ENCODE measurements at places on chromosomes 7 and 10. TPM values are rescaled to one million over a fixed set of nuclear protein-coding genes. Genes with fewer than 3 reads are reported as not detected.
A peak's percentile ranks its signal among the peaks of the same experiment; 100 is the strongest.

RADIL gene
- 15.3 TPM for polyA plus RNA-seq

DNA sequence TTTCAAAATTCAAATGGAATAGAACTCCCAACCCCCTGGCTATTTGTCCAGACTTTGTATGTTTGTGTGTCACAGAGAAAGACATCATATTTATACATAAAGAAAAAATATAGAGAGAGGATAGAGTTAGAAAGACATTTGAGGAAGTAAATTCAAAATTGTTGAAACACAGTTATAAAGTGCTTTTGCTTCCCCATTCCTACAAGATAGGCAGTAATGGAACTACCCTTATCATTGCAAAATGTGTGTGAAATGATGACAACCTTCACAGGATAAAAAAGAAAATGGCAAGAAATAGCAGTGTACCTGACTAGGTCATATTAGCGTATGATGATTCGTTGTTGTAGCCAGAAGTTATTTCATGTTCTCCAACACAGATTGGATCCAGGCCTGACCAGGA, 63.1 kb downstream of the FZD1 start:
- no peak for DNase-seq

RBM28 gene
- polyA plus RNA-seq: 12.6 TPM

- no peak for DNase-seq
Measured at GRCh38 chr7:100679927-100680575, 6.5 kb downstream of the GNB2 start.

GRCh38 chr10:101889256-101890210, 45.9 kb upstream of the KCNIP2 start:
- DNase-seq: peak; percentile 70

INA gene
- 265 TPM for polyA plus RNA-seq

DNA sequence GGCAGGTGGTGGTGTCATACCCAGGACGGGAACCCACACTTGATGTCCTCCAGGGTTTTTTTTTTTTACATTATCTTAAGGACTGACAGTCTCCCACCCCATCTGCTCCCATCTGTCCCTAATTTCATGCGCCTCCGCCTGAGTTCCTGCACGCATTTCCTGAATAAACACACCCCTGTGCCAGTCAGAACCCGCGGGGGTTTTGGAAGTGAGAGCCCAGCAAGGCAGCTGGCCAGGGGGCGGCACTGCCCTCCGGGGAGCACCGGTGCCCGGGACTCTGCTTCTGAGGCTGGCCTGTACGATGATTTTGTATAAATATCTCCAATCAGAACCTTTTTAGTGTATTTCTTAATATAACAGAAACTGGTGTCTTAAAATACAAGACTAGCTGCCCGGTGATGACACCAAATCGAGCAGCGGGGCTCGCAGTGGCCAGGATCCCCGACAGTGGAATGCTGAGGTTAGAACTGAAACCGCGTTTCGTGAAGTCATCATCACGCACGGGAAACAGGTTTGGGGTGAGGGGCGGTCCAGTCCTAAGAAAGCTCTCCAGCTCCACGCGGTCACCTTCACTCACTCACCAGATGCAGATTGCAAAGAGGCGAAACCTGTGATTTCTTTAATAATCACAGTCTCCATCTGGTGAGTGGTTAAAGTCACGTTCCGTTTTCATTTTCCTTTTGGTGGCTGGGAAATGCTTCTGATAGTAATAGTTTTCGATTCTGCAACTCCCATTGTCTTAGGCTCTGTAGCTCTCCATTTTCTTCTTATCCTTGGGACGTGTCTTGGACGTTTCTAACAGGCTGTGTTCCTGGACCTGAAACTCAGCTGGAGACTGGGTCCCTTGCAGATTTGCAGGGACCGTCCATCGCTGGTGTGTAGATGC, 19.7 kb downstream of the BNIP3 start:
- DNase-seq: peak; percentile 53

DNA sequence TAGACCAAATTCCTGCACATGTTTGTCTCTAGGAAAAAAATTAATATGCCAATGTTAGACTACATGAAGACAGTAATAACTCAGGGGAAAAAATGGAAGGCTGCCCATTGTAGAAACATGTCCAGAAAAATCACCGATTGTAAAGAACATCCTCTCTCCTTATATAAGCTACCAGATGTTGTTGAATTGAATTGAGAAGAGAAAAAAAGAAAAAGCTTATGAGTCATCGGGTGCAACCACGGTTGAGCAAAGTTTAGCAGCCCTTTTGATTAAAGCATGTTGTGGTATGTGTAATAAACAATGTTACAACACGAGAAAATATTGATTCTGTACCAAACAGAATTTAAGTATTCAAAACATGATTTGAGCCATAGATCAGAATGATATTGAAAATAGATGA, 102.3 kb upstream of the ARHGAP21 start:
- DNase-seq: no peak

DNA sequence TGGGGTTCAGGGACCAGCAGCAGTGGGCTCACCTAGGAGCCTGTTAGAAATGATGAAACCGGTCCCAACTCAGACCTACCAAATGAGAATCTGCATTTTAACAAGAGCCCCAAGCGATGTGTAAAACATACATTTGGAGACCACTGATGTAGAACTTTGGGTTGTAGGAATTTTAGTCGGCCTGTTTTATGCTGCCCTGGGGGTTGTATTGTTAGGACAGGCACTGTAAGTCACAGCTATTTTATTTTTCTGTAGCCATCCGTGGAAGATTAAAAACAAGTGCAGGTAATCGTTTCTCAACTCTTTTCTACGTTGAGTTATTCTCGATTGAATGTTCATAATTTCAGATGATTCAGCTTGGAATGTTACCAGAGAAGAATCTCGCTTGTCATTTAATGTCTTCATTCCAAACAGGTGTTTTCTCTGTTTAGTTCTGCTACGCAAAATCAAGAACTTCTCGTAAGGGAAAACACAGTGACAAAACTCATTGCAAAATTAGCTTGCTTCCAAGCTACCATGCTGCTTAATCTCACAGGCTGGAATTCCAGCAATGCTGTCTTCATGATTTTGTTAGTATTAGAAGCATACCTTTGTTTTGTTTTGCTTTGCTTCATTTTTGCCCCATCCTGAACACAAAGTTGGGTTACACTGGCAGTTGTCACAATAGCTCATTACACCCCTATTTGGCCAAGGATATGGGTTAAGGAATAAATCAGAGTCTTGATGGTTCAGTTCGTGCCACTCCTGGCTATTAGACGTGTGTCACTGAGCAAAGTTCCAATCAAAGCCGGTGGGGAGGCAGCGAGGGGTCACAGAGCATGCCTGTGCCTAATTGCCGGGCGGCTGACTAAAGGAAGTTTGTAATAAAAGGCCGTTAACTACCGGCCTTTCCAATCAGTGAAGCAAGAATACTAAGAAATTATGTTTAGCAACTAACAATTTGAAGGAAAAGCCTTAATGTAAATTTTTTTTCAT, 676.9 kb downstream of the GATA3 start:
- DNase-seq: no peak

DNA sequence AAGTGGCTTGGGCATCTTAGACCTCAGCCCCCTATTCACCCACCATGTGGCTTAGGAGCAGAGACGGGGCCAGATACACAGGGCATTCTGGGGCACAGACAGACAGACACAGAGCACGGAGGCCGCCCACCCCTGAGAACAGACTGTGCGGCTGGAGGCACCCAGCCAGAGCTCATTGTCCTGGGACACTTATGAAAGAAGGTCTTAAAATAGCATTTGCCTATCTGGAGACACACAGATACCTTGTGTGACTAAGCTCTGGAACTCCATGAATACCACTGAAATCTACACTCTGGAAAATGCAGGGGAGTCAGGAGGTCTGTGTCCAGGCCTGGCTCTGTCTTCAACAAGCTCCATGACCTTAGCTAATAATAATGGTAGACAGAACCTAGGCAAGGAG, 41.4 kb upstream of the ADO start:
- DNase-seq: no peak

- no peak for DNase-seq
Measured at GRCh38 chr7:74266191-74266963, 12.2 kb upstream of the RFC2 start.

RNF32 gene
- 0.92 TPM for polyA plus RNA-seq

GRCh38 chr7:157498657-157499056, 161.9 kb downstream of the DNAJB6 start:
- no peak for DNase-seq

GDF2 gene
- not detected for polyA plus RNA-seq

GRCh38 chr7:37448011-37448635, 541 bp downstream of the ELMO1 start:
- DNase-seq: no peak

- no peak for DNase-seq
Measured at GRCh38 chr10:48332166-48332870, 25.8 kb downstream of the MAPK8 start.

DNA sequence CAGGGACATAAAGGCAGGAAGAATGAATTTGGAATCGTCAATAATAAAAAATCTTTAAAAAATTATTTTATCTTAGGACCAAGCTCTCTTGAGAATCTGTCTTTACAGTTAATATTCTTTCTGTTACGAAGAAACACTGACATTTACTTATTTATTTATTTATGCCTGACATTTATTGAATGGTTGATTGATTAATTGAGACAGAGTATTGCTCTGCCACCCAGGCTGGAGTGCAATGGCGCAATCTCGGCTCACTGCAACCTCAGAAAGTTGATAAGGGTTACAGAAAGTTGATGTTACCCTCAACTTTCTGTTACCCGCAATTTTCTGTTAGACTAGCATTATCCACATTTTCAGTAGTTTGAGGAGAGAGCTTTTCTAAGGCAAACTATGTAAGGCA, 70.1 kb downstream of the CHCHD3 start:
- DNase-seq: no peak

SPDYE11 gene
- polyA plus RNA-seq: not detected

GRCh38 chr7:94441138-94441537, 46.4 kb downstream of the COL1A2 start:
- DNase-seq: no peak

CCDC201 gene
- polyA plus RNA-seq: not detected

- DNase-seq: peak; percentile 71
Measured at GRCh38 chr10:22086730-22087401, 83.3 kb upstream of the DNAJC1 start.

DNA sequence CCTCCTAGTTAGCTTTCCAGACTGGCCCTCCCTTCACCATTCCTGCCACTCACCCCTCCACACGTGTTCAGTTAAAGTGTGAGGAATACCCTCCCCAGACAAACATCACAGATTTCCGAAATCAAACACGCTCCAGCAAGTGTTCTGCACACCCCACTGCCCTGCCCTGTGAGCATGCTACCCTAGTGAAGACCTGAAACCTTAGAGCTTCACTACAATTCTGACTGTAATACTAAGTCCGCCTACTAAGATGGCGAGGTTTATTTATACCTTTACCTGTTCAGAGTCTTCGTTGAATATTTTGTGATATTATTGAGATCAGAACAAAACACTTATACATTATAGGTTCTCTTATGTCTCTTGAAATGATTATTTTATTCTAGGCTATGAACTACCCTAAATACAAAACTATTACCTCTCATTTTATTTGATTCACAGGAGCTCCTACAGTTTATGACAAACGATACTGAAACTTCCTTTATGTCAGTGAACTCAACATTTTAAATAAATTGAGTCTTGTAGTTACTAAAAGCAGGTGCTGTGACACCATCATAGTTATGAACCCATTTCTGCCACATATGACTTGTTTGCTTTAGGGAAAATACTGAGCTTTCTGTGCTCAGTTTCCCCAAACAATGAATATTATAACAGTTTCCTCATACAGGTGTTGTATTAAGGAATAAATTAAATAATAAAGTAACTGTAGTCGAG, 8.6 kb downstream of the SCIN start:
- DNase-seq: no peak

GRCh38 chr10:101903827-101904550, 60.4 kb upstream of the KCNIP2 start:
- peak; percentile 32 for DNase-seq

LIPF gene
- not detected for polyA plus RNA-seq

- no peak for DNase-seq
Measured at GRCh38 chr10:93445978-93446720, 36.0 kb downstream of the MYOF start.

SFRP4 gene
- 0.81 TPM for polyA plus RNA-seq

DNA sequence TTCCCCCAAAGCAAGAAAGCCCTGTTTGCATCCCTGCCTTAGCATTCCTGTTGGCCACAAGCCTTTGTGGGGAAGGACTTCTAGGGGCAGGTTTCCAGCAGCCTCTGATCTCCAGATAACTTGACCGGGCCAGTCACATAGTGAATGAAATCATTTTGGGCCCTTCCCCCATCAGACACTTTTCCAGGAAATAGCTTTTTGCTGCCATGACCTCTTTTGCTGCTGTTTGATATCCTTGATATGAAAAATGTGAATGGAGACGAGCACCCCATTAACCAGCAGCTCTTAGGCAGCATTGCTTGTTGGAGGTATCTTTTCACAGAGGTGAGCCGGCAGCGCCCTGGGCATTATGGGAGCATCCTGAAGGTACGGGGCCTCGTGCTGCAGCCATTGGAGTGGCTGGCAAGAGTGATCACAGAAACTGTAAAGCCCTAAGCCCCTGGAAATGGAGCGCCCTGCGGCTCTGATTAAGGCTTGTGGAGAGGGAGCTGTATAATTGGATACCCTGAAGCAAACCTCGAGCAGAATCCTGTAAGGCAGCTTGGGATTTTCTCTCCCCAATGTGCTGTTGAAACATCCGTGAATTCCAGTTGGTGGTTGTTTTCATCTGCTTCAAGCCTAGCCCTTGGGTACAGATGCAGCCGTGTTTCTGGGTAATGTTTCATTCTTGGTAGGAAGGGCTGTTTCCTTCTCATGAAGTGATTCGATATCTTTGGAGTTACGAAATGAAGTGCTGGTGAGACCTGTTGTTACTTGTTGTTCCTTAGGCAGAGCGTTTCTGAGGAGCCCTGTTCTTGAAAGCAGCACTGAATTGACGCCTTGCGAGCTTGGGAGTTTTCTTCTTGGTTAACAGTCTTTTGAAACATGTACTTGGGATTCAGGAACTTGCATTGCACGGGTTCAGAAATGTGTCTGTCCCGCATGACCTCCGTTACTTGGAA, 179.0 kb downstream of the PTEN start:
- DNase-seq: no peak

- DNase-seq: no peak
Measured at GRCh38 chr10:45580371-45581215, 92.0 kb downstream of the ZFAND4 start.

PPP1R17 gene
- 0.46 TPM for polyA plus RNA-seq

SMKR1 gene
- polyA plus RNA-seq: 9.1 TPM

DNA sequence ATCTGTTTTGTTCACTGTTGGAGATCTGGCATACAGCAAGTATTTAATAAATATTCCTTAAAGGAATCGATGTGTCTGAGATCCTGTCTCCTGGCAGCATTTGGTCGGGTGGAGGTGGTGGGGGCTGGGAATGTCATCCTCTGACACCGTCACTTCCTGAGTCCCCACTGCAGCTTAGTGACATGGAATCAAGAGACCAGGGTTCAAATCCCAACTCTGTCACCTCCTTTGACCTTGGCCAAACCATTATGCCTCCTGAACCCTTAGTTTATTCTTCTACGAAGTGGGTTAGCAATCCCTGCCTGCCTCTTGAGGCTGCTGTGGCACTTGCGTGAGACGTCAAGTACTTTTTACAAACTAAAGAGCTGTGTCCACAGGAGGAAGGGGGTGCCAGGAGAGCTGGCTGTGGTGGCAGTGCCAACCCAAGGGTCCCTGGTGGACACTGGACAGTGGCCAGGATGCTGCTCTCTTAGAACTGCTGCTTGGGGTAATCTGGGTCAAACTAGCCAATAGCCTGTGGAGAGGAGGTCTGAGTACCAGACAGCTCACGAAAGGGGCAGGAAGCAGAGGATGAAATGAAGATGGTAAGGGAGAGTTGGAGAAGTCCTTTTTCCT, 8.0 kb upstream of the ZMIZ1 start:
- no peak for DNase-seq

TTYH3 gene
- polyA plus RNA-seq: 48.7 TPM

- DNase-seq: no peak
Measured at GRCh38 chr10:47379901-47380300, 4.2 kb downstream of the ZNF488 start.

- DNase-seq: no peak
Measured at GRCh38 chr10:36608866-36609265, 516.5 kb upstream of the ANKRD30A start.

DYDC2 gene
- polyA plus RNA-seq: 1.2 TPM

All from brain (organoid and tissue), 16 donors.